Stomach (tissue), 19 donors: ENCODE measurements at places on chromosomes 13 and 19. TPM values are rescaled to one million over a fixed set of nuclear protein-coding genes. Genes with fewer than 3 reads are reported as not detected.

Gene CCDC159
- total RNA-seq, result 2.9 TPM

Gene PEAK3
- total RNA-seq, result not detected

Gene ZNF235
- 5.4 TPM for total RNA-seq

Gene STOML3
- total RNA-seq, result not detected

Gene KIR2DL4
- total RNA-seq, result not detected

Gene APOC1
- total RNA-seq, result 5.7 TPM

Gene ZNF497
- 1.5 TPM for total RNA-seq

DNA sequence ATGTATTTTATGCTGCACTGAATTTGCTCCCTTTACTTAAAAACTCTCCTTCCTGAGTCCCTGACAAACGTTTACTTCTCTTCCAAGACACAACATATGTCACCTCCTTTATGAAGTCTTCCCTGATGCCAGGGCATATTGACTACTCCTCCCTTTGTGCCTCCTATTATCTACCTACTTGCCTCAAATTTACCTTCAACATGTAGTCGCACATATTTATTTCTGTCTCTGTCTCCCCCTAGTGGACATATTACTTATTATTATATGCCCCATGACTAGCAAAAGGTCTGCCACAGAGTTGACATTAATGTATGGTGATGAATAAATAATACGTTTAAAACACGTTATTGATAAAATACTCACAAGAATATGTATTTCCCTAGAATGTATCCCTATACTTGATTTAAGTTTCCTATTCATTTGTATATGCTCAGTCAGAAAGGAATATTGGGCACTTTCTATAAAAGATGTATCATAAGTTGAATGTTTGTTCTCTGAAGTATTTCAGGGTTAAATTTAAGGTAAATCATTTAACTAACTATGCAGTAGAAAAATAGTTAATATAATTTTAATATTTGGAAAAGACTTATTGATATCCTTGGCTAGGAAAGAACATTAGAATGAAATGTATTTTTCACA, 250.3 kb upstream of the ATXN8OS start:
- no peaks in the 10 kb centered on the region for H3K36me3 ChIP-seq
- H3K27me3 ChIP-seq, result no peaks in the 10 kb centered on the region
- H3K27ac ChIP-seq, result no peak overlapping the region
- H3K4me1 ChIP-seq, result no peaks in the 10 kb centered on the region
- no peak overlapping the region for H3K4me3 ChIP-seq

DNA sequence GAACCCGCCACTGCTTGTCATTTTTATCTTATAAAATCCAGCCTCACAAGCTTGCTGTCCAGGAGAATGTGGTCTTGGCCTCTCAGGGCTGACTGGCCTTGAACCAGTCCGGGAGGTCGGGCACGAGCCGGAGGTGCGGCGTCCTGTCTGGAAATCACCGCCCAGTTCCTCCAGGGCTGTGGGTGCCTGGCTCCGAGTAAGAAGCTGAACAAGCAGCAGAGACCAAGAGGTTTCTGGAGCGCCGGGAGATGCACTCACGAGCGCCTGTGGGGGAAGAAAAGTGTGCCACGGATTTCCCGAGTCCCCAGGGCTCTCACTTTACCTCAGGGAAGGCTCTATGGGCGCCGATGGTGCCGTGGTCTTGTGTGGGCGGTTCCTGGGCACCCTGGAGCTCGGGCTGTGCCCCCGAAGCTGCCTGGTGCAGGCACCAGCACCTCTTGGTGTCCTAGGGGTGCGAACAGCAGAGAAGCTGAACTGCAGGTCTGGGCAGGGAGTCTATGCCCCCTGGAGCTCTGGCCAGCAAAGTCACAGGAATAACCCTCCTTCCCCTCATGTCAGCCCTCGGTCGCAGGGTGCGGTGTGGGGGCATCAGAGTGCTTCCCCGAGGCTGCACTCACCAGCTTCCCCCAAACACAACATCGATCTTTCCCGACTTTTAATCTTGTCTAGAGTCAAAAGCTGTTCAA, 50.0 kb downstream of the GAS6 start:
- H3K36me3 ChIP-seq, result peaks cover 5% of the 10 kb centered on the region
- H3K4me3 ChIP-seq, result no peak overlapping the region
- no peak overlapping the region for H3K27ac ChIP-seq
- DNase-seq, result no peak
- no peaks in the 10 kb centered on the region for H3K27me3 ChIP-seq

DNA sequence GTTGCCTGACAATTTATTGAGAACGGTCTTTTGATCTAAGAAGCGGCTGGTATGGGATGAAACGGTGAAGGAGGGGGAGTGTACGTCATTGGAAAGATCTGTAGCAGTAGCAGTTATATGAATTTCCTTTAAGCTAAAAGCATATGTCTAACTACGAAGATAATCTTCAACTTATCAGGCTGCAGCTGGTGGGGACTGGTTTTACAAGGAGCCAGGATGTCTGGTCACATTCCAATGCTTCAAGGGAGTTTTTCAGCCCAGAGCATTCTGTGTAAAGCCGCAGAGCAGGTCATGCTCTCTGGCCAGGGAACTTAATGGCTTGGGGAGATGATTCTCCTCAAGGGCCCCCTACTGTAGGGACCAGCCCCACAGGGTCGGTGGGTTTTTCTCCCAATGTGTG, 29.2 kb downstream of the CLEC4M start:
- H3K27ac ChIP-seq, result no peak overlapping the region
- no peak overlapping the region for H3K4me3 ChIP-seq
- no peak for DNase-seq
- no peaks in the 10 kb centered on the region for H3K36me3 ChIP-seq
- H3K4me1 ChIP-seq, result peaks cover 24% of the 10 kb centered on the region

GRCh38 chr13:77235456-77236022, 91.4 kb downstream of the MYCBP2 start:
- H3K4me1 ChIP-seq, result no peaks in the 10 kb centered on the region
- no peak overlapping the region for H3K27ac ChIP-seq
- H3K27me3 ChIP-seq, result no peaks in the 10 kb centered on the region
- peaks cover 23% of the 10 kb centered on the region for H3K36me3 ChIP-seq
- no peak overlapping the region for H3K4me3 ChIP-seq
- DNase-seq, result no peak

- H3K36me3 ChIP-seq, result no peaks in the 10 kb centered on the region
- no peaks in the 10 kb centered on the region for H3K4me1 ChIP-seq
- no peak overlapping the region for H3K4me3 ChIP-seq
Observed at GRCh38 chr13:23321535-23322241, 111.8 kb downstream of the SACS start.

GRCh38 chr13:85266331-85266730, 532.9 kb downstream of the SLITRK6 start:
- H3K27me3 ChIP-seq, result no peaks in the 10 kb centered on the region
- H3K4me1 ChIP-seq, result no peaks in the 10 kb centered on the region
- no peaks in the 10 kb centered on the region for H3K36me3 ChIP-seq
- no peak for DNase-seq

- H3K4me3 ChIP-seq, result no peak overlapping the region
- H3K27me3 ChIP-seq, result no peaks in the 10 kb centered on the region
- H3K36me3 ChIP-seq, result no peaks in the 10 kb centered on the region
- no peak for DNase-seq
- no peak overlapping the region for H3K27ac ChIP-seq
Observed at GRCh38 chr19:31678421-31678820, 329.2 kb upstream of the TSHZ3 start.

GRCh38 chr13:63436325-63436668, 2020.6 kb upstream of the PCDH20 start:
- DNase-seq, result no peak
- H3K4me3 ChIP-seq, result no peak overlapping the region
- H3K27me3 ChIP-seq, result no peaks in the 10 kb centered on the region
- no peaks in the 10 kb centered on the region for H3K36me3 ChIP-seq
- H3K4me1 ChIP-seq, result no peaks in the 10 kb centered on the region

GRCh38 chr13:76799696-76800095, 86.5 kb downstream of the KCTD12 start:
- H3K4me3 ChIP-seq, result no peak overlapping the region
- no peaks in the 10 kb centered on the region for H3K36me3 ChIP-seq
- no peaks in the 10 kb centered on the region for H3K4me1 ChIP-seq
- no peaks in the 10 kb centered on the region for H3K27me3 ChIP-seq
- no peak overlapping the region for H3K27ac ChIP-seq

- no peak overlapping the region for H3K4me3 ChIP-seq
- DNase-seq, result no peak
- no peak overlapping the region for H3K27ac ChIP-seq
- H3K4me1 ChIP-seq, result no peaks in the 10 kb centered on the region
Observed at GRCh38 chr13:72198967-72199560, 332.1 kb upstream of the DACH1 start.

DNA sequence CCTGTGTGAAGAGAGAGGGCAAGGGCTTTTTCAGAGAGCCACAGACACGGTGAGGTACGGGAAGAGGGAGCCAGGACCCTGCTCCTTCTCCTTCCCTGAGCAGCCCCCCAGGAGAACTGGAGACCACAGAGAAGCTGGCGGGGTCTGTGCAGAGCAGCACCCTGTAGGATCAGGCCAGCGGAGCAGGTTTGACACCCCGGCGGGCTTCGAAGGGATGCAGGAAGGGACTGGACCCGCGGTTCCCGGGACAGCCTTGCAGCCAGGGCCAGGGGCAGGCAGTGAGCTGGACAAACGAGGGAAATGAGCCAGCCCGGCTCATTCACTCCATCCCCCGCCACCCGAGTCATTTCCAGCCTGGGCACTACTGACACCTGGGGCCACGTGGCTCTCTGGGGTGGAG, 22.2 kb downstream of the CPAMD8 start:
- H3K4me1 ChIP-seq, result no peaks in the 10 kb centered on the region
- no peak overlapping the region for H3K27ac ChIP-seq
- no peak for DNase-seq
- no peak overlapping the region for H3K4me3 ChIP-seq
- no peaks in the 10 kb centered on the region for H3K36me3 ChIP-seq

DNA sequence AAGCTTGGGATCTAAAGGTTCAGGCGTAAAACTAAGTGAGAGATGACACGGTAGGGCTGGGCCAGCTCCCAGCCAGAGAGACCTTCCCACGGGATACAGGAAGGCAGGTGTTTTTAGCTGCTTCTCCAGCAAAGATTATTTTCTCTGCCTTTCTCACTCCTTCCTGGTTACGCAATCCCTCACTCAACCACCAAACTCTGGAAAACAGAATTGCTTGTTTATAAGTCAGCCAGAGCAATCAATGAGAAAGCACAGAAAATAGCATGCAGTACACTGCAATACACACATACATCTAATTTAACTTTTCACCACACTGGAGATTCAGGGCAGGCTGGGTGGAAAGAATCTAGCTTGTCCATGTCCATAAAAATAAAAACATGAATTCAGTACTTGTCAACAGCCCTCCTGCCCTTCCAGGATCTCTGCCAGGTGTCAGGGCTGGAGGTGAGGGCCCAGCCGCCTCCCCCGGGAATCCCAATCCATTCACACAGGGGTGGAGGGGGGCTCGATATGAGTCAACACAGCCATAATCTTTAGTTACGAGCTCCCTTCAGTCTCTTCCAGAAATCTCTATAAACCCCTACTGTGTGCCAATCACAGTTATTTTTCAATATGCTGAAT, 12.2 kb downstream of the RHPN2 start:
- no peaks in the 10 kb centered on the region for H3K27me3 ChIP-seq
- no peak overlapping the region for H3K4me3 ChIP-seq
- peaks cover 26% of the 10 kb centered on the region for H3K4me1 ChIP-seq
- peak overlapping the region; percentile 67 for H3K27ac ChIP-seq
- no peaks in the 10 kb centered on the region for H3K36me3 ChIP-seq
- peak; percentile 69 for DNase-seq

- DNase-seq, result no peak
- H3K4me3 ChIP-seq, result no peak overlapping the region
- no peaks in the 10 kb centered on the region for H3K4me1 ChIP-seq
- no peak overlapping the region for H3K27ac ChIP-seq
Observed at GRCh38 chr19:33424181-33424580, 50.7 kb downstream of the CEBPG start.

DNA sequence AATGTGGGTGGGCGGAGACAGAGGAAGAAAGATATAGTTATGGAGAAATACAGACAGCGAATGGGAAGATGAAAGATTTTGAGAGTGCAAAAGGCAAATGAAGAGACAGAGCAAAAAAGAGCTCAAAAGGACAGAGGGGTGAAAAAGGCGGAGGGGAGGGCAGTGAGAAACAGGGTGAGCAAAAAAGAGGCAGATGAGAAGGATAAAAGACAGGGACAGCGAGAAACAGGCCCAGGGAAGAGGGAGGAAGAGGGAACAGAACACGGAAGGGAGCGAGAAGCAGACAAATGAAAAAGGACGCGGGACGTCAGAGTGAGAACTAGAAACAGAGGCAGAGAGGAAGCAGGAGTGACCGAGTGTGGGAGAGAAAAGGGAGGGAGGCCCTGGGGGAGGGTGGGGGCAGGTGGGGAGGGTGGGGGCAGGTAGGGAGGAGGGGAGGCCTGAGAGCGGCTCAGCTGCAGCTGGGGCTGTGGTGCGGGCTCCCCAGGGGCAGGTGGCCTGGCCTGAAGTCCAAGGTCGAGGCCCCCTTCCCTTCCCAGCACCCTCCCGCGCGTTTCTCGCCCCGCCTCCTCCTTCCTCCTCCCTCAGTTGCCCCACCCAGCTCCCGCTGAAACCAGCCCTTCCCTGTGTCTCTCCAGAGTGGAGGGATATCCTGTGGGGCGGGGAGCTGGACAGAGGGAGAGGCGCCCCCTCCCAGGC, 2.9 kb downstream of the KLK1 start:
- peak; percentile 74 for DNase-seq
- H3K27ac ChIP-seq, result no peak overlapping the region
- H3K4me1 ChIP-seq, result peaks cover 23% of the 10 kb centered on the region

GRCh38 chr13:100274942-100275506, 186.1 kb downstream of the PCCA start:
- H3K4me1 ChIP-seq, result no peaks in the 10 kb centered on the region
- no peak overlapping the region for H3K4me3 ChIP-seq
- H3K27ac ChIP-seq, result no peak overlapping the region

GRCh38 chr13:51305271-51305967, 34.1 kb upstream of the SERPINE3 start:
- no peaks in the 10 kb centered on the region for H3K4me1 ChIP-seq
- no peak overlapping the region for H3K27ac ChIP-seq
- H3K36me3 ChIP-seq, result no peaks in the 10 kb centered on the region
- DNase-seq, result no peak

GRCh38 chr13:78862446-78862845, 203.5 kb upstream of the OBI1 start:
- no peaks in the 10 kb centered on the region for H3K36me3 ChIP-seq
- DNase-seq, result no peak
- no peak overlapping the region for H3K4me3 ChIP-seq
- no peak overlapping the region for H3K27ac ChIP-seq
- H3K27me3 ChIP-seq, result no peaks in the 10 kb centered on the region
- no peaks in the 10 kb centered on the region for H3K4me1 ChIP-seq

GRCh38 chr13:108830916-108831315, 201.5 kb downstream of the MYO16 start:
- no peaks in the 10 kb centered on the region for H3K36me3 ChIP-seq
- no peak overlapping the region for H3K27ac ChIP-seq
- H3K4me3 ChIP-seq, result no peak overlapping the region
- no peak for DNase-seq

- DNase-seq, result peak; percentile 39
- H3K4me1 ChIP-seq, result no peaks in the 10 kb centered on the region
- no peaks in the 10 kb centered on the region for H3K27me3 ChIP-seq
- H3K36me3 ChIP-seq, result no peaks in the 10 kb centered on the region
Observed at GRCh38 chr13:70310396-70311119, 202.3 kb upstream of the KLHL1 start.

- H3K27me3 ChIP-seq, result no peaks in the 10 kb centered on the region
- H3K4me3 ChIP-seq, result no peak overlapping the region
- H3K27ac ChIP-seq, result no peak overlapping the region
- DNase-seq, result no peak
- no peaks in the 10 kb centered on the region for H3K4me1 ChIP-seq
Observed at GRCh38 chr13:84029396-84029795, 147.1 kb upstream of the SLITRK1 start.
